ENCODE measurements at places on chromosomes 3 and 15.
A peak's percentile ranks its signal among the peaks of the same experiment; 100 is the strongest.

DNA sequence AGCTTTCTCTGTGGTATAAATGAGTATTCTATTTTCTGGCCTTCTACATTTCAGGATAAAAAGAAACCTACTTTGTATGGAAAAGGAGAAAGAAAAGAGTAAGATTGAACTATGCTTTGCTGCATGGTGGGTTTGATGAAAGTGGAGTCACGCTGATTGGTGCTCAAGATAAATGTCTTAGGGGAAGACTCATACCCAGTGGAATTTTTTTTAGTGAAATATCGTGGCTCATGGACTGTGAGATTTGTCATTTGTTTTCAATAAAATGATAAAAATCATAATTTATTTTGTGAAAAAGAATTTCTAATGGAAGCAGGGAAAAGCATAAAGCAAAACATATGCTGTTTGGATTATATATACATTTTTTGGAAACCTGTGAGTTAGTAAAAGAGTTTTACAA, 292.5 kb downstream of the ZPLD1 start:
- no peak overlapping the region for H3K27ac ChIP-seq
- H3K27me3 ChIP-seq, result no peaks in the 10 kb centered on the region
- no peaks in the 10 kb centered on the region for H3K36me3 ChIP-seq
- no peak for DNase-seq
- no peaks in the 10 kb centered on the region for H3K4me1 ChIP-seq
- no peak overlapping the region for H3K4me3 ChIP-seq

GRCh38 chr15:95149036-95149435, 917.7 kb downstream of the MCTP2 start:
- H3K36me3 ChIP-seq, result no peaks in the 10 kb centered on the region
- no peak for DNase-seq
- H3K4me3 ChIP-seq, result no peak overlapping the region

DNA sequence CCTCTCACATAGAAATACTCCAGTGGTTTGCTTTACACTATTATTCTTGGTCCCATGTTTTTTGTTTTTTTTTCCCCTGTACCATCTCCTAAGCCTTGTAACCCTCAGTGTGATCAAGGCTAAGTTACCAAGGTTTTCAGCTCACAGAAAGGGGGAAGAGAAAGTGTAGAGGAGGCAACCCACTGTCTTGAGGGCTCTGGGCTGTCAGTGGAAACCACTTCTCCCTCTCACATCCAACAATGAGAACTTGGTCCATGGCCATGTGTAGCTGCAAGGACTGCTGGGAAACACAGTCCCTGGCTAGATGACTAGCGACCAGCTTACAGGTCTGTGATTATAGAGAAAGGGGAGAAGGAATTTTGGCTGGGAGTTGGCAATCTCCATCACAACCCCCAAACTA, 30.3 kb downstream of the GPD1L start:
- H3K27ac ChIP-seq, result no peak overlapping the region
- no peaks in the 10 kb centered on the region for H3K36me3 ChIP-seq
- H3K4me1 ChIP-seq, result no peaks in the 10 kb centered on the region
- DNase-seq, result no peak

- H3K27me3 ChIP-seq, result no peaks in the 10 kb centered on the region
- peak; percentile 54 for DNase-seq
- H3K4me1 ChIP-seq, result peaks cover 16% of the 10 kb centered on the region
Observed at GRCh38 chr15:89666858-89667705, 11.8 kb upstream of the KIF7 start.

DNA sequence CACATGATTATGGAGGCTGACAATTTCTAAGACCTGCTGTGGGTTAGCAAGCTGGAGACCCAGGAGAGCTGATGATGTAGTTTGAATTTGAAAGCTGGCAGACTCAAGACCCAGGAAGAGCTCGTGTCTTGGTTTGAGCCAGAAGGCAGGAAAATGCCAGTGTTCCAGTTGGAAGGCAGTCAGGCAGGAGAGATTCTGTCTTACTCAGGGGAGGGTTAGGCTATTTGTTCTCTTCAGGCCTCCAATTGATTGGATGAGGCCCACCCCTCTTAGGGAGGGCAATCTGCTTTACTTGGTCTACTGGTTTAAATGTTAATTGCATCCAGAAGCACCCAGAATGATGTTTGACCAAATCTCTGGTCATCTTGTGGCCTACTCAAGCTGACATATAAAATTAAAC, 40.4 kb upstream of the IGF2BP2 start:
- no peaks in the 10 kb centered on the region for H3K36me3 ChIP-seq
- no peak overlapping the region for H3K4me3 ChIP-seq
- no peak overlapping the region for H3K27ac ChIP-seq
- no peaks in the 10 kb centered on the region for H3K27me3 ChIP-seq
- no peak for DNase-seq

GRCh38 chr15:27702581-27702980, 396.5 kb downstream of the OCA2 start:
- no peak for DNase-seq
- H3K27ac ChIP-seq, result no peak overlapping the region
- no peaks in the 10 kb centered on the region for H3K27me3 ChIP-seq
- no peaks in the 10 kb centered on the region for H3K36me3 ChIP-seq
- H3K4me1 ChIP-seq, result no peaks in the 10 kb centered on the region
- no peak overlapping the region for H3K4me3 ChIP-seq

GRCh38 chr3:60337421-60337820, 913.8 kb downstream of the FHIT start:
- H3K36me3 ChIP-seq, result no peaks in the 10 kb centered on the region
- H3K4me3 ChIP-seq, result no peak overlapping the region

GRCh38 chr3:100600181-100601042, 9.0 kb upstream of the ADGRG7 start:
- no peaks in the 10 kb centered on the region for H3K36me3 ChIP-seq
- H3K4me1 ChIP-seq, result no peaks in the 10 kb centered on the region
- DNase-seq, result no peak
- H3K27ac ChIP-seq, result no peak overlapping the region
